Uterus (tissue), 4 donors: ENCODE measurements at places on chromosomes 3 and 15. TPM values are rescaled to one million over a fixed set of nuclear protein-coding genes. Genes with fewer than 3 reads are reported as not detected.

- no peak for DNase-seq
These were observed 59.4 kb upstream of the XRN1 start for GRCh38 chr3:142507241-142507640.

- DNase-seq: peak; percentile 10
These were observed 28.3 kb downstream of the PTH1R start for GRCh38 chr3:46905661-46906451.

DNA sequence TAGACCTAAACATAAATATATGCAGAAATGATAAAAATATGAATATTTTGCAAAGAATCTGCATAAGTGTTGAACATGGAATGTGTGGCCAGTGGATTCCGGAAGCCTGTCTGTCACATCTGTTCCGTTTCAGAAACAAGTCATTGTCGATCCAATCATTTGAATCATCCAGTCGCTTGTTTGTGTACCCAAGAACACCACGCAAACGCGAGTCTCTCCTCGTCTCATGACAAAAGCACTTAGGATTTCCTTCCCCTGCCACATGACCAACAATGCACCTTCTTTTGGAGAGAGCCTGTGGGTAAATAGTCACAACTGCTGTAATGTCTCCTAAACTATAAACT, 80.2 kb downstream of the FMN1 start:
- no peak for DNase-seq

GRCh38 chr15:45199136-45199810, 11.5 kb upstream of the SHF start:
- DNase-seq: no peak

GRCh38 chr3:127783166-127783565, 39.1 kb downstream of the MGLL start:
- DNase-seq: no peak

- no peak for DNase-seq
These were observed 124.7 kb downstream of the WNT5A start for GRCh38 chr3:55362210-55362960.

GRCh38 chr15:66291816-66292570, 1.4 kb upstream of the DIS3L start:
- DNase-seq: no peak

DNA sequence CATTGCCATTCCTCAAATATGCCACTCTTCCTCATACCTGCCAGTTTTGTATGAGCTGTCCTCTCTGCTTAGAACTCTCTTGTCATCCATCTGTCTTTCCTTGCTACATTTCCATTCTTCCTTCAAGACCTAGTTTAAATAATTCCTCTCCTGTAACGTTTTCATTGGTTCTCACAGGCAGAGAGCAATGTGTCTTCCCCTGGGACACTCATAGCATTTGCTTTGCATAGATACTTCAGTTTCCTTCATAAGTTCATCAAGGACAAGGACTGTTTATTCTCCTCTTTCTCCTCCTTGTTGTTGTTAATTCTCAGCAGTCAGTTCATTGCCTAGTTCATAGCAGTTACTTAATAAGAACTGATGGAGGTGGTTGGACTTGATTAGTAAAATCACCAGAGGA, 10.5 kb downstream of the NR2C2 start:
- DNase-seq: no peak

The WDR93 gene
- not detected for total RNA-seq
